ENCODE measurements at places on chromosomes 1 and 21. TPM values are rescaled to one million over a fixed set of nuclear protein-coding genes. Genes with fewer than 3 reads are reported as not detected.

Gene CD244
- total RNA-seq: 36.6 TPM

- peaks cover 16% of the 10 kb centered on the region for H3K27me3 ChIP-seq
- DNase-seq: no peak
- H3K27ac ChIP-seq: no peak overlapping the region
Measured at GRCh38 chr1:4021136-4021973, 121.3 kb upstream of the C1orf174 start.

Gene GPR25
- total RNA-seq: not detected

GRCh38 chr21:37447288-37447936 lies 80.8 kb downstream of the DYRK1A start:
- peak overlapping the region; percentile 38 for H3K27ac ChIP-seq
- DNase-seq: no peak
- peak overlapping the region; percentile 26 for H3K4me3 ChIP-seq
- H3K36me3 ChIP-seq: peaks cover 4% of the 10 kb centered on the region

GRCh38 chr1:21869620-21870121 lies 57.6 kb downstream of the LDLRAD2 start:
- no peaks in the 10 kb centered on the region for H3K36me3 ChIP-seq
- no peaks in the 10 kb centered on the region for H3K27me3 ChIP-seq
- no peak overlapping the region for H3K27ac ChIP-seq
- no peak overlapping the region for H3K4me3 ChIP-seq
- no peak for DNase-seq

Gene HFM1
- 0.29 TPM for total RNA-seq

GRCh38 chr1:227559926-227560325 lies 3.4 kb upstream of the ZNF678 start:
- H3K36me3 ChIP-seq: peaks cover 14% of the 10 kb centered on the region
- no peak for DNase-seq
- no peak overlapping the region for H3K27ac ChIP-seq

GRCh38 chr1:75901371-75901770 lies 30.8 kb downstream of the ASB17 start:
- DNase-seq: no peak
- no peaks in the 10 kb centered on the region for H3K4me1 ChIP-seq
- H3K36me3 ChIP-seq: no peaks in the 10 kb centered on the region
- H3K4me3 ChIP-seq: no peak overlapping the region
- H3K27me3 ChIP-seq: no peaks in the 10 kb centered on the region

DNA sequence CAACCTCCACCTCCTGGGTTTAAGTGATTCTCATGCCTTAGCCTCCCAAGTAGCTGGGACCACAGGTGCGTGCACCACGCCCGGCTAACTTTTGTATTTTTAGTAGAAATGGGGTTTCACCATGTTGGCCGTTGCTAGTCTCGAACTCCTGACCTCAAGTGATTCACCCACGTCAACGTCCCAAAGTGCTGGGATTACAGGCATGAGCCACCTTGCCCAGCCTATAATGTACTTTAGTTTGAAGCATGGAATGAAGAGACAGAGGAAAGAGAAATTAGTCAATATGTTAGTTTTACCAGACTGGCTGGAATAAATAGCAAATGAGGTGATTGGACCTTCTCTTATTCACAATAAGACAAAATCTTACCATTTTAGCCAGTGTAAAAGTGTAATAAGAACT lies 89.0 kb downstream of the GTF2B start:
- no peaks in the 10 kb centered on the region for H3K27me3 ChIP-seq
- no peak overlapping the region for H3K4me3 ChIP-seq
- no peaks in the 10 kb centered on the region for H3K4me1 ChIP-seq
- peaks cover 13% of the 10 kb centered on the region for H3K36me3 ChIP-seq
- no peak for DNase-seq

DNA sequence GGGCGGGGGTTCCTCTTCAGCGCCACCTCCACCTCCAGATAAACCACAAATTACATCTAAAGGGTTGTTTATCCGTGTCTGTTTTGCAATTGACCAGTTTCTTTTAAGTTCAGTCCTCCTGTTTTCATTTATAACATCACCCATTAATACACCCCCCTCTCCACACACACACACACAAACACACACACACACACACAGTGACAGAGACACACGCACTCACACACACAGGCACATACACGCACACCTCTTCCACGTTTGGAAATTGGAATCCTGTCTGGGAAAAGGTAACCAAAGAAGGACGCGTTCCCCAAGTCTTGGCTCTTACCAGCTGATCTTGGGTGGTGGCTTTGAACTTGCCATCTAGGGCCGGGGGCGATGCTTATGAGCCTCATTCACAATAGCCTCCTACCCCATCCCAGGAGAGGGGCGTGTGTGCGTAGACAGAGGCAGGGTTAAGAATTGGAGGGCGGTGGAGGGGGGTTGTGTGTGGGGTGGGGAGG lies 442 bp upstream of the CSMD2 start:
- H3K36me3 ChIP-seq: no peaks in the 10 kb centered on the region
- no peak for DNase-seq
- no peak overlapping the region for H3K4me3 ChIP-seq
- H3K27ac ChIP-seq: no peak overlapping the region

DNA sequence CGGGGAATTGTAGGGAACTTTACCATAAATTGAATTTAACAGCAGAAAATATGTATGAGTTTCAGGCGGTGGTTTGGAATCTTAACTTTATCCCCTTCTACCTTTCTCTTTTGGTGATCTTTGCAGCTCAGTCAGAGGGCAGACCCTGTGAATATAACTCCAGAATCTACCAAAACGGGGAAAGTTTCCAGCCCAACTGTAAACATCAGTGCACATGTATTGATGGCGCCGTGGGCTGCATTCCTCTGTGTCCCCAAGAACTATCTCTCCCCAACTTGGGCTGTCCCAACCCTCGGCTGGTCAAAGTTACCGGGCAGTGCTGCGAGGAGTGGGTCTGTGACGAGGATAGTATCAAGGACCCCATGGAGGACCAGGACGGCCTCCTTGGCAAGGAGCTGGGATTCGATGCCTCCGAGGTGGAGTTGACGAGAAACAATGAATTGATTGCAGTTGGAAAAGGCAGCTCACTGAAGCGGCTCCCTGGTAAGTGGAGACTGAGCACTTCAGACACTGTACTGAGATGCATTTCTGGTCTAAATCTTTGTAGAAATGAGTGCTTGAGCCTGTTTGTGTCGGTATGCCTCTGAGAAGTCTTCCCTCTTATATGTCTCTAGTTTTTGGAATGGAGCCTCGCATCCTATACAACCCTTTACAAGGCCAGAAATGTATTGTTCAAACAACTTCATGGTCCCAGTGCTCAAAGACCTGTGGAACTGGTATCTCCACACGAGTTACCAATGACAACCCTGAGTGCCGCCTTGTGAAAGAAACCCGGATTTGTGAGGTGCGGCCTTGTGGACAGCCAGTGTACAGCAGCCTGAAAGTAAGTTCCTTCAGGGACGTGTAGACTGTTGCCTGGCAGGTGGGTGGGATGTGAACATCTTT lies 1.5 kb downstream of the CCN1 start:
- H3K27me3 ChIP-seq: peaks cover 39% of the 10 kb centered on the region
- DNase-seq: no peak
- H3K27ac ChIP-seq: no peak overlapping the region
- no peaks in the 10 kb centered on the region for H3K4me1 ChIP-seq
- H3K36me3 ChIP-seq: no peaks in the 10 kb centered on the region
